ENCODE measurements at places on chromosomes 7 and 10. TPM values are rescaled to one million over a fixed set of nuclear protein-coding genes. Genes with fewer than 3 reads are reported as not detected.
A peak's percentile ranks its signal among the peaks of the same experiment; 100 is the strongest.

COL13A1 gene
- not detected for total RNA-seq

GRCh38 chr7:51376420-51377092, 59.9 kb upstream of the COBL start:
- peak overlapping the region; percentile 89 for H3K27ac ChIP-seq
- H3K27me3 ChIP-seq: no peaks in the 10 kb centered on the region
- peaks cover 19% of the 10 kb centered on the region for H3K4me1 ChIP-seq
- H3K4me3 ChIP-seq: no peak overlapping the region
- H3K36me3 ChIP-seq: no peaks in the 10 kb centered on the region

HOXA13 gene
- not detected for total RNA-seq

GRCh38 chr10:104333032-104333727, 5.1 kb downstream of the ITPRIP start:
- H3K27ac ChIP-seq: peak overlapping the region; percentile 69
- peaks cover 76% of the 10 kb centered on the region for H3K4me1 ChIP-seq
- H3K4me3 ChIP-seq: no peak overlapping the region
- peaks cover 72% of the 10 kb centered on the region for H3K36me3 ChIP-seq
- peak; percentile 65 for DNase-seq
- H3K27me3 ChIP-seq: no peaks in the 10 kb centered on the region

- no peak overlapping the region for H3K27ac ChIP-seq
- peaks cover 20% of the 10 kb centered on the region for H3K27me3 ChIP-seq
Observed at GRCh38 chr10:43132867-43133787, 5.1 kb upstream of the CSGALNACT2 start.
